Activated T-cell treated with anti-CD3 and anti-CD28 coated beads for 4 hours (primary cell): ENCODE measurements at places on chromosomes 4 and X.

- DNase-seq, result peak; percentile 45
Measured at GRCh38 chr4:53929955-53930798, 134.2 kb downstream of the CHIC2 start.

GRCh38 chr4:74037076-74037955 lies 1.2 kb downstream of the CXCL3 start:
- no peak for DNase-seq

DNA sequence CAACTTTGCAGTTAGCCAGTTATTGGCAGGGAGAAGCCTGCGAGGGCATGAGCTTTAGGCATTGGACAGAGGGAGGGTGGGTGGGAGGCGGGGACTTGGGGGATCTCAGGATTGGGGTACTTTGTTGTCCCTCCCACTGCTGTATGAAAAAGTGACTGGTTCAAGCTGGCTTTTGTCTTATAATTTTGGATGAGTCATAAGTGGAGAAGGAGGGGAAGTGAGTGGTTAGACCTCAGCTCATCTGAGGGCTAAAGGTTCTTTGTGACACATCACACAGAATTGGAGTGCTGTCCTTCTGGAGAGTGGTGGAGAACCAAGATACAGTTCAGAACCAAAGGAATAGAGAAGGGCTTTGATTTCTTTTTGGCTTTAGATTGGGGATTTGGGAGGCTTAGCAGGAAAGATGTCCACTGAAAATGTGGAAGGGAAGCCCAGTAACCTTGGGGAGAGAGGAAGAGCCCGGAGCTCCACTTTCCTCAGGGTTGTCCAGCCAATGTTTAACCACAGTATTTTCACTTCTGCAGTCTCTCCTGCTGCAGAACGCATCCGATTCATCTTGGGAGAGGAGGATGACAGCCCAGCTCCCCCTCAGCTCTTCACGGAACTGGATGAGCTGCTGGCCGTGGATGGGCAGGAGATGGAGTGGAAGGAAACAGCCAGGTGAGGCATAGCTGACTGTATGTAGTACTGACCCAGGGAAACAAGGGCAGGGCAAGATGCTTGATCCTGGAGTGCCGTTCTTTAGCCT lies at the start of gene SLC4A4:
SLC4A4 (plus strand) TSS at position 175 of the 748 bp plus-strand sequence.
- DNase-seq, result no peak

DNA sequence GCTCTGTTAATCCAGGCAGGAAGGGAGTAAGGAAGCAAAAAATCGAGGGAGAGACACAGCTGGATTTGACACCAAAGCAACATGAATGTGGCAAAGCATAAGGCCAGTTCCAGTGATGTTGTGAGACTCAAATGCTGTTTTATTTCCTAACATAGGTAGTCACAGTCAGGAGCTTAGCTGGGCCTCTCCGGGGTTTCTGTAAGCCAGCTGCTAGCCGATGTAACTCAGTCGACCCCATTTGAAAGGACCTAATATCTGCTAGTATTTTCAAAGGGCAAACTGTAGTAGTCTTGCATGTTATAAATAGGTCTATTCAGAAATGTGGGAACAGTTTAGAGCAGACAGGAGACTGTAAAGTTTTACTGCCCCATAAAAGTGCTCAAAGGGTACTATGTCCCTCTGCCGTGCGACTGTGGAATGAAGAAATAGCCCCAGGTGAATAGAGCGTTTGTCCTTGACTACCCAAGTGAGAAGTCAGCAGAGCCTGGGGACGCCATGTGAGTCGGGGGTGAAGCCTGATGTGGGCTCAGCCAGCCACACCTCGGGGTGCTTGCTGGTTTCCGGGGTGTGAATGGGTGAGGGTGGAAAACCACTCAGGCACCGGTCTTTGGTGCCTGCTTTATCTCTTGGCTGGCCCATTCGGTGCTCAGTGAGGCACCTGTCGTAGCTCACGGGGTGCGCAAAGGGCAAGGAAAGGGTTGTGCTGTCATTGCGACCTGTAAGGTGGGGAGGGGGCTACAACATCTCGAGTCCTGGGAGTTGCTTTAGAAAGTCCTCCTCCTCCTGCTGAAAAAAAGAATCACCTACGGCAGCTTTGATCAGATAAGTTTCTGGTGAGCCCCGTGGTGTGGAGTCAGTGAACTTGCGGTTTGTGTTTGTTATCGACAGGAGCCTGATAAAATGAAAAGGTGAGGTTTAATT lies 745 bp downstream of the TRIM2 start:
- DNase-seq, result no peak

- no peak for DNase-seq
Measured at GRCh38 chr4:96952610-96953009, 1112.7 kb downstream of the PDHA2 start.

DNA sequence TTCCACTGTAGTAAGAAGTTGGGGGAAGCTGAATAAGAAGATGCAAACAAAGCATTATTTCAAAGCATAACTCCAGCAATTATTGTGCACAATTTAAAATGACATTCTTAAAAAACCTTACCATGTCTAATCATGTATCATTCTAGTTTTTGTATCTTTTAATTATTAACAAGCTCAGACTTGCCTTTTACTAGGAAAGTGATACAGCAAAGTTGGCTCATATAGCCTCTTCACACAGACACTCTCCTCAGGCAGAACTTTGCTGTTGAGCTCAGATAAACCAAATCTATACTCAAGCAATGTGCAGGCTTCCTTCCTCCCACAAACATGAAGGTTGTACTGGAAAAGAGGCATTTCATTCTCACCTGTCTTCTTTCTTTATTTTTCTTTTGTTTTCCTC lies 358.7 kb upstream of the EMCN start:
- DNase-seq, result no peak

DNA sequence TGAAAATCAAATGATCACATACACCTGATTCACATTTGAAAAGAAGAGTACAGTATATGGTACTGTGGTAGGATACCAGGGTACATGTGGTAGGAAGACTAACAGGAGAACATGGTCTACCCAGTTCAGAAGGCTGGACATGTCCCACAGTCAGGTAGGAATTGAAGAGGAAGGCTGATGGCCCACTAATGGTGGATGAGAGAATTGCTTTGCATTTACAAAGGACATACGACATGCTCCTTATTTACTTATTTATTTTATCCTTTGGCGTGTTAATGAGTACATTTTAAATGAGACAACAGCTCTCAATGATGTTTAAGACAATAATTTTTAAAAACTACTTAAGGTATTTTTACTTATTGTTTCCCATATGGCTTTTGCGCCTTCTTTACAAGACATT lies 106.7 kb upstream of the BMP2K start:
- DNase-seq, result no peak

DNA sequence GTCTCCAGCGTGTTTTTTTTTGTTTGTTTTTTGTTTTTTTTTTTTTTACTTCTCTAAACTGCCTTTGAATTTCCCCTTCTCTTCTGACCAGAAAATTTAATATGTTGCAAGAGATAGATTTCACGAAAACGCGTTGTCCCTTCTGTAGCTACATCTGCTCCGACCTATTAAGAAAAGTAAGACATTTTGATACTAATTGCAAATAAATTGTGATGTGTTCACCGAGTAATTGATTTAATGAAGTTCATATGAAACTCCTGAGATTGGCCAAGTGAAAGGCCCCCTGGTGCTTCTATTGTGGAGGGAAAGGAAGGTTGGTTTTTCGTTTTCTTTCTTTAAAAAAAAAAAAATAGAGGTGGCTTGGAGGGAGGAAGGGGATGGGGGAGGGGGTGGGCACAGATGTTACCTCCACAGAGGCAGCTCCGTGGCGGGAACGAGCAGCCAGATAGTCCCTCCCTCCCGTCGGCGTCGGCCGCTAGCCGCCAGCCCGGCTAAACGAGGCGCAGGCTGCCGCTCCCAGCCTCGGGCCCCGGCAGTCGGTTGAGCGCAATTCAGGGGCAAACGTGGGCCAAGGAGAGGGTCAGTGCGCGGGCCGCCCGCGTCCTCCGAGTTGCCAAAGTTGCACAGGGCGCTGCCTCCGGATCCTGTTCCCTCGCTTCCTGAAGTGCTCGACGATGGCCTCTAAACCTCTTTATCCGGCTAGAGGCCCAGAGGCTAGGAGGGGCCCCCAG lies 139.1 kb upstream of the ZIC3 start:
- no peak for DNase-seq
